ENCODE measurements at places on chromosomes 2 and 18.
A peak's percentile ranks its signal among the peaks of the same experiment; 100 is the strongest.

DNA sequence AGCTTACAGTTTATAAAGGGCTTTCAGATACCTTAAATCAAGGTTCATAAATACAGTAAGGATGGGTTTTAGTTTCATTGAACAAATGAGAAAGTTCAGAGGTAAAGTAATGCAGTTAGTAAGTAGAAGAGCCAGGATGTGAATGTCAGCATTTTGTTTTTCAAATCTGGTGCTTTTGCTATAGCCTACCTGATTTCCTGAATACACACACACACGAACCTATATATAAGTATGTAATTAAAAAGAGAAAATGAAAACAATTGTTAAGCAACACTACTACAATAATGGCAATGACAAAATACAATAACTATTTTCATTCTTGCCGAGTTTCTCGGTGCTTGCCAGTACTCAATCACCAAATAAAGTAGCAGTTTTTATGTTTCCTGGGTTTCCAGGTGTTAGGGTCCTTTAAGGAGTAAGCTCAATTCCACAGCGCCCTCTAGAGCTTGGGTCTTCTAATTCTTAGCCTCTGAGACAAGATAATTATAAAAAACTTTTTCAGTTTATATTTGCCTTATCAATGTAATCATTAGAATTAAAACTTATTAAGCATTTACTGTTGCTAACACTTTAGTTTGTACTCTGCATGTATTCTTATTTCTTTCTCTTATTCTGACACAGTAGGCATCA is 512.9 kb upstream of the ACVR2A start:
- peak; percentile 33 for DNase-seq

DNA sequence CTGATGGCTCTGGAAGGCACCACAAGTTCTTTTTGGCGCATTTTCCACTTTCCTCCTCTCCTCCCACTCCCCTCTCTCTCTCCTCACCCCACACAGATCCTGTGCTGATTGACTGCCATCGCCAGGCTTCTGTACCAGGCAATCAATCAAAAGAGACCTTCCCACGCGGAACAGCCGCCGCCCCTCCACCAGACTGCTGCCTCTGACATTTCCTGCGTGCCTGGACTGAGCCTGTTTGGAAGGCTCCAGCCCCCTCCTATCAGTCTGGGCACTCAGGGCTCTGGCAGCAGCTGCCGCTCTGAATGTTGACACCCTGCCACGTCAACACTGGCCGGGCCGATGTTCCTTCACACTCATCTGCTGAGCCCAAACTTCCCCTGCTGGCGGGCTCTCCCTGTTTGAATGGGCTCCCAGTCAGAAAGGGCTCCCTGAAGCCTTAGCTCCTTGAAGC is 467.7 kb downstream of the EPHA4 start:
- peak; percentile 11 for DNase-seq

- peak; percentile 75 for DNase-seq
Measured at GRCh38 chr2:128808462-128809258, 490.0 kb upstream of the HS6ST1 start.

DNA sequence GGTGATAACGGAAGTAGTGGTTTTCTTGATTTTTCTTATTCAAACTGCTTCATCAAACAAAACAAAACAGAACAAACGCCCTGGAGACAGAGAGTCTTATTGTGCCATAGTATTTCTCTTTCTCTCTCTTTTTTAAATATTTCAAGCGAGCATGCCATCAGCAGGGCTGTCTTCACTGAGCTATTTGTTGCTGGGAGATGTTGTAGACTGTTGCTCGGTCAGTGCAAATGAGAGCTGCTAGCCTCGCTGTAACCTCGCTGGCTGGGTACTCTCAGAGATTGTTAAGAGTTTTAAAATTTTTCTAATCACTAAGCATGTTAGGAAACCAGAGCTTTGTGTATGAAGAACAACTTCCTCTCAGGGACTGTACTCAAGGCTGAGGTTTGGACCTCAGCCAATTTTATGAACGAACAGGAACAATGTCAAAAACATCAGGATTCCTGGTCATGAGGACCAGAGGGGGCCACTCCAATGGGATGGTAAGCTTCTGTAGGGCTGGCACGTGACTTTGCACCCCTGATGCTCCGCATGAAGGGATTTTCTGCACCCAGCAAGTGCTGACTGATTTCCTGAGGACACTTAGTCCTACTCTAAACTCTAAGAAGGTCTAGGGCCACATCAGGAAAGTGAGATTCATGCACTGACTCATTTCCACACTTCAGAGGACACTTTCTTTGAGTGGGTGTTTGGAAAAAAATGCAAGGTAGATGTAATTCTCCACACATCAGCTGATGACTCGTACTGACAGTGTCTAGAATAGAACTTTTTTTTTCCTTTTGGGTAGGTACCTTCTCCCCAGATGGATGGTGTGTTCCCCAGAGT is 59.8 kb upstream of the IL1R1 start:
- peak; percentile 96 for DNase-seq

DNA sequence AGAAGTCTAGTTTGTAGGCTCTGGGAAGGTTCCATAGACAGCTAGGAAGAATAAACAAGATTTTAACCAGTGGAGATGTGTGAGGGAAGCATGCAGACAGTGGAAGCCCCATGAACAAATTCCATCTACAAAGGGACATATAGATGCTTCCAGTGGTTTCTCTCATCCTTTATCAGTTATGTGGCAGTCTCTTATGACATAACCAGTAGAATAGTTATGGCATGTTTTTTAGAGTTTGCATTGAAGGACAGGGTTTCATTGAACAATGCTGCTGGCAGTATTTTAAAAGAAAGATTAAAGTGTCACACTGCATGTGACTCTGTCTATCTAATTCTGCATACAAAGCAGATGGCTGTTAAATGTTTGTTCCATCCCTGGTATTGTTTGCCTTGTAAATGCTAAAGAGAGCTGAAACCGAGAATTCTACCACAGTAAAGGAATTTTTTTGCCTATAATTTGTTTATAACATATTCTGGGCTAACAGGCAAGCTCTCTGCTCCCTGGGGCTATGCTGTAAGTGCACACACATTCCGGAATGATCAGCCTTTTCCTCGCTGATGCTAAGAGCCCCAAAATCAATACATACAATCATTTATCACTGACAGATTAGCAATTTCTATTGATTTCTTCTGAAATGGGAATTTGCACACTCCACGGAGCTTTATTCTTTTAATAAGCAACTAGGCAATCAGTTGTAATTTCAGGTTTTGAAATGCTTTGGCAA is 76.8 kb upstream of the PELI1 start:
- no peak for DNase-seq

- DNase-seq = no peak
Measured at GRCh38 chr2:4882421-4882820, 809.8 kb upstream of the SOX11 start.

- DNase-seq = peak; percentile 55
Measured at GRCh38 chr2:14778015-14778414, 145.5 kb downstream of the LRATD1 start.

- no peak for DNase-seq
Measured at GRCh38 chr2:25831746-25832449, 46.4 kb downstream of the ASXL2 start.

- DNase-seq = no peak
Measured at GRCh38 chr2:233007739-233008138, 5.3 kb downstream of the NGEF start.

DNA sequence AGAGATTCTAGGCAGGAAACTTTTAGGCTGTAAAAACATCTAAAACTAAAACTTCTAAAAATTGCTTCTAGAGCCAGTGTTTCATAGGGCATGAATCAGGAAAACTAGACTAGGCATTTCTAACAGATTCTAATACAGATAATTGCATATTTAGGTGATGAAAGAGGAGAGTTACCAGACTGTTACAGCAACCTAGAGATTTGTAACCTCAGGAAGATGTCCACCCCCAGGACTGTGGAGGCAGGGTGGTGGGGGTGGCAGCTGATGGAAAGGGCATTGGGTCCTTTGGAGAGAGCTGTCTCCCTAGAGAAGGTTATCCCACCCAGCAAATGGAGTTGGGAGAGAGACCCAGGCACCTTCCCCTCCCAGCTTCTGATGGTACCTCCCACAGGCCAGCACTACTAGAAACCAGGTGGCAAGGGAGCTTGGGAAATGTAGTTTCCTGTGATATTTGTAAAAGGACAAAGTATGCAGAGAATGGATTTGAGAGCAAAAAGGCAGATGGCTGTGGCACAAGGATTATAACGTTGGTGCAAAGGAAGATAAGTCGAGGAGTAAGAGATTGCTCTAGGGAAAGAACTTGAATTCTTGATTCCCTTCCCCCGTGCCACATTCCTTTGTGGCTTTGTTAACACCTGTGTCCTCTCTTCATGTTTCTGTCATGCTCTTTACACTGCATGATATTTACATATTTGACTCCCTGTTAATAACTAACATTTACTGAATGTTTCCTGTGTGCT is 75.6 kb upstream of the MGAT5 start:
- peak; percentile 29 for DNase-seq

GRCh38 chr2:42196403-42197267 is 27.5 kb downstream of the EML4 start:
- peak; percentile 71 for DNase-seq

- no peak for DNase-seq
Measured at GRCh38 chr2:127453392-127454171, 35.4 kb downstream of the PROC start.

DNA sequence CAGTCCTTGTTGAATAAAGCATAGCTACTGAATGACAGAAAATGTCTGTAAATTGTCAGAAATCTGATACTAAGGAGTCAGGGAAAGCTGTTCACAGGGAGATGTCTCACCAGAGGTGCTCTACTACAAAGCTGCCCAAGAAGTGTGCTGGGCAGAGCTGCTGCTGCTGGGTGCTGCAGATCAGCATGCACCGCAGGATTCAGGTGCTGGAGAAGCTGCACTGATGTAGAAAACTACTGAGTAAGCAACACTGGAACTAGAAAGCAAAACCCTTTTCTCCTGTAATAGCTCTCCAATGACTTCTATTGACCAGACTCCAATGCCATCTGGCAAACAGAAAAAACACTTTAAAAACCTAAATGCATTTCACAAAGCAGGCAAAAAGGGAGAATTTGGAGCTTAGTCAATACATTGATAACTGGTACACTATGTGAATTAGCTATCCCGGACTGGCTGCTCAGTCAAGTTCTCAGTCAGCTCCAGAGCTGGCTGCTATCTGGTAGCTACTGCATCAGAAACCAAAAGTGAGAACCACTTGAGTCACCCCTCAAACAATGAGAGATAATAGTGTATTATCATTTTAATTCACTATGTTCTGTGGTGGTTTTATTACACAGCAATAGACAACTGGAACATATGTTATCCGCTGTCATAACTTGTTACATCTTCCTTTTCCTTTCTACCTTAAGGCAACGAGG is 493.1 kb downstream of the CPS1 start:
- DNase-seq = no peak

DNA sequence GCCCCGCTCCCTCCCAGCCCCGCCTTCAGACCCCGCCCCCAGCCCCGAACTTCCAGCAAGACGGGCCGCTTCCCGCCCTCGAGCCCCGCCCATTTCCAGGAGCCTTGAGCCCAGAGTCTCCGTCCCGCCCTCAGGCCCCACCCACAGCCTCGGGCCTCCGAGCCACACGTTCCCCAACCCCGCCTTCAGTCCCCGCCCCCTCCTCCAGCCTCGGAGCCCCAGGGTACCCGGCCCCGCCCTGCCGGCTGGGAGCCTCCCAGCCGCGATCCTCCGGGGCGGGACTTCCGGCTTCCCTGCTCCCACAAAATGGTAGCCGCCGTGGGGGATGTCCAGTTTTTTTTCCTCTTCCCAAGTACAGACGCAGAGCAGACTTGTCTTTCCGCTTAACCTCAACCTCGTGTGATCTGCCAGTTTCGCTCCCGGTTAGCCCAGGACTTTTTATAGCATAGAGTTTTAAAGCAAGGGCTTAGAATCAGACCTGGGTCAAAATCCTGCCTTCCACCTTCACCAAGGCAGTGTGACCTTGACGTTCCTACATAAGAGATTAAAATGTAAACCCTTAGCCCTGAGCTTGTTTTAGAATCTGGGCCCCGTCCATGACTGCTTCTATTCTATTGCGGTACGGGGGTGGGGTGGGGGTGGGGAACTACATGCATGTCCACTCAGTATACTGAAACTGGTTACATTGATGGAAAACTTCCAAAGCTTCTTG is 435 bp upstream of the GPR155 start:
- peak; percentile 98 for DNase-seq

DNA sequence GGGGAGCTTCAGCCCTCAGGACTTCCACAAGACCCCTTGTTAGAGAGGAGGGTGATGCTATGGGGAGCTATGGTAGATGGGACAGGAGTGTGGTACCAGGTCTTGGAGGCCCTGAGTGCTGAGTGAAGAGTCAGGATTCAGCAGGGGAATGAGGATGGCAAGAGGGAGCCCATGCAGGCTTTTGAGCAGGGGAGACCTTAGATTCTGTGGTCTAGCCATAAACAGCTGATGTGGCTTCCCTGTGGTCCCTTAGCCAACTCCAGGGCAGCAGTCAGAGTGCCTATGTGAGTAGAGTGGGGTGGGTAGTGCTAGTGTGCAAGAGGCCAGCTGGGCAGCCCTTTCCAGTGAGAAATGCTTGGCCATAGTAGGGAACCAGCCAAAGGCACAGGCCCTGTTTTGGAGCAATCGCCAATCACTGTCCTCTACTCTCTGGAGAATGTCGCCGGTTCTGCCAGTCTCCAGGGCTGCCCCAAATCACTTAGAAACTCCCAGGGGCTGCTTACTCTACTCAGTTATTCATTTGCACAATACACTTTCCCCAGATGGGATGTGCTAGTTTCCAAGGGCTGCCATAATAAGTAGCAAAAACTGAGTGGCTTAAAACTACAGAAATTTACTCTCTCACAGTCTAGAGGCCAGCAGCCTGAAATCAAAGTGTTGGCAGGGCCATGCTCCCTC is 310.5 kb downstream of the SMAD2 start:
- DNase-seq = no peak

- peak; percentile 21 for DNase-seq
Measured at GRCh38 chr2:40734797-40735196, 282.9 kb upstream of the SLC8A1 start.

- DNase-seq = peak; percentile 30
Measured at GRCh38 chr2:174198846-174199564, 49.3 kb downstream of the OLA1 start.

- DNase-seq = no peak
Measured at GRCh38 chr18:48819781-48820482, 130.8 kb downstream of the SMAD7 start.

DNA sequence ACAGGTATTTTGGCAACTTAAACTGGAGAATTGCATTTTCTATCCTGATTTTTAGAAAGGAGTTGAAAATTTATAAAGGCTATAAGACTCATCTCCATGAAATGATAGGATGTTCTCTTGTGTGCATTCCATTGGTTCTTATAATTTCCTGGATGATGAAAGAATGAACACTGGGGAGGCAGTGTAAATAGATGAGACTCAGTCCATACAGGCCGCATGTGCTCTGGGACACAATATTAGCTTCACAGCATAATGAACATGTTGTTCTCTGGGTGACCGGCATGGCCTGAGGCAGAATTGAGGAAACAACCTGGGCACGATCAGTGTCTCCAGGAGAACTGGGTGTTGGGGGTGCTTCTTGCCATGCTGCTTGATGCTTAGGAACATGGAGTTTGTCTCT is 38.8 kb downstream of the AOX1 start:
- DNase-seq = peak; percentile 95

DNA sequence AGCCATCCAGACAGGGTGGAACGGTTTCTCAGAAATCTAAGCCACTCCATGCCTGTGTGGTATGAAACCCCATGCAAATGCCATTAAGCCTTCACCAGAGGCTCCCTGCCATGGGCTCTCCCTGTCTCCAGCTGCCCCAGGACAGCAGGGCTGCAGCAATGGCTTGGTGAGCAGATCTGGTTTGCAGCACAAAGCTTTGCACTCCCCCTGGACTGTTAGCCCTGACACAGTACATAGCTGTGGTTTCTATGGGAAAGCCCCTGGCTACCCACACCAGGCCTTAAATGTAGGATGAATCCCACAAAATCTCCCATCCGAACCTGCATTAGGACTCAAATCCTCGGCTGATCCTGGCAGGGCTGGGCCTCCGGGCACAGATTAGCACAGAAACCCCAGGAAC is 291.6 kb downstream of the TNS1 start:
- DNase-seq = peak; percentile 73

GRCh38 chr2:164922134-164922533 is 33.2 kb downstream of the SLC38A11 start:
- DNase-seq = no peak

Measured in iris pigment epithelial cell (primary cell).